Activated naive CD4-positive, alpha-beta T cell treated with anti-CD3 and anti-CD28 coated beads for 36 hours (primary cell): ENCODE measurements at places on chromosomes 13 and 19. TPM values are rescaled to one million over a fixed set of nuclear protein-coding genes. Genes with fewer than 3 reads are reported as not detected.

- H3K27me3 ChIP-seq, result peaks cover 5% of the 10 kb centered on the region
- peak overlapping the region; percentile 84 for H3K27ac ChIP-seq
- no peaks in the 10 kb centered on the region for H3K36me3 ChIP-seq
- peak overlapping the region; percentile 77 for H3K4me3 ChIP-seq
These were observed 96.2 kb downstream of the INSR start for GRCh38 chr19:7197760-7198696.

DNA sequence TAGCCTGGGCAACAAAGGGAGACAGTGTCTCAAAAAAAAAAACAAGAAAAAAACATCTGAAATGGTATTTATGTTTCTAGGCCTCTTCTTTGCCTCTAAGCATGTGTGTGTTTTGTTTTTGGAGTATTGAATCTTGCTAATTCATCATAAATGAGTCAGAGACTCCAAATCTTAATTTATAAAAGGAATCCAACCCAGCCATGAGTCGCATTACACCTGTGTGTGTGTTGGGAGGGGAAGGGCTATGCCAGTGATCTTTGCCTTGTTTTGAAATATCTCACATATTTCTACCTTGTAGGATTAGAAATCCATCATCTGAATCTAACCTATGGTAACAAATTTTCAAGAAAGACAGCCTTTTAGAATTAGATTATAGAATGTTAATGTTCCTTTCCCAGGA is 4.0 kb downstream of the ZNF331 start:
- no peak overlapping the region for H3K4me3 ChIP-seq
- peak overlapping the region; percentile 56 for H3K27ac ChIP-seq
- peak; percentile 14 for DNase-seq
- H3K36me3 ChIP-seq, result peaks cover 65% of the 10 kb centered on the region

- H3K36me3 ChIP-seq, result no peaks in the 10 kb centered on the region
- H3K27ac ChIP-seq, result no peak overlapping the region
- no peak overlapping the region for H3K4me3 ChIP-seq
- H3K27me3 ChIP-seq, result no peaks in the 10 kb centered on the region
- DNase-seq, result no peak
- no peaks in the 10 kb centered on the region for H3K4me1 ChIP-seq
These were observed 313.7 kb upstream of the ATXN8OS start for GRCh38 chr13:69793783-69794453.

CLDN10 gene
- not detected for total RNA-seq

- H3K36me3 ChIP-seq, result no peaks in the 10 kb centered on the region
- no peak for DNase-seq
- H3K4me1 ChIP-seq, result peaks cover 3% of the 10 kb centered on the region
- no peak overlapping the region for H3K27ac ChIP-seq
- no peak overlapping the region for H3K4me3 ChIP-seq
These were observed 31.0 kb upstream of the OLFM2 start for GRCh38 chr19:9967326-9967725.

- peaks cover 46% of the 10 kb centered on the region for H3K27me3 ChIP-seq
- no peak overlapping the region for H3K4me3 ChIP-seq
- DNase-seq, result no peak
- H3K36me3 ChIP-seq, result no peaks in the 10 kb centered on the region
- H3K4me1 ChIP-seq, result peaks cover 16% of the 10 kb centered on the region
These were observed 3.2 kb downstream of the APLP1 start for GRCh38 chr19:35871611-35872010.

DNA sequence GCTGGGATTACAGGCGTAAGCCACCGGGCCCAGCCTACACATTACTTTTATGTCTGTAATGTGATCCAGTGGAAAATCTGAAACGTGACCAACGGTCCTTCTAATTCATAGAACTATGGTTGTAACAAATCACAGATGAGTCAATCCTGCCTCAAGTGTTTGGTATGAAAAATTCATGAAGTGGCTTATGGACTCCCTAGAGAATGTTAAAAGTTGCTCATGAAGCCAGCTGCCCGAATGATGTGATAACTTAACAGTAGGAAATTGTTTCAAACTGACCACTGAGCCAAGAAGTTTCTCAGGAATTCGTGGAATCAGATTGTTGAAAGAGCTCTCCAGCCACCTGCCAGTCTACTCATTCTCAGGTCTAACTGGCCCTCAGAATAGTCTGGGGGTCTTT is 59.4 kb upstream of the FARP1 start:
- H3K27ac ChIP-seq, result no peak overlapping the region
- no peak overlapping the region for H3K4me3 ChIP-seq
- H3K27me3 ChIP-seq, result peaks cover 6% of the 10 kb centered on the region

SYDE1 gene
- total RNA-seq, result 1.1 TPM

- no peaks in the 10 kb centered on the region for H3K36me3 ChIP-seq
- no peaks in the 10 kb centered on the region for H3K27me3 ChIP-seq
- H3K4me1 ChIP-seq, result no peaks in the 10 kb centered on the region
- DNase-seq, result no peak
- no peak overlapping the region for H3K4me3 ChIP-seq
These were observed 11.3 kb downstream of the NMRK2 start for GRCh38 chr19:3944018-3944721.

GRCh38 chr19:13190781-13191540 is 40.8 kb downstream of the IER2 start:
- DNase-seq, result peak; percentile 54
- no peaks in the 10 kb centered on the region for H3K36me3 ChIP-seq
- H3K27ac ChIP-seq, result no peak overlapping the region
- H3K4me3 ChIP-seq, result no peak overlapping the region

ZNF773 gene
- 4.2 TPM for total RNA-seq

GRCh38 chr19:32465176-32465575 is 59.6 kb downstream of the DPY19L3 start:
- peaks cover 5% of the 10 kb centered on the region for H3K36me3 ChIP-seq
- no peak overlapping the region for H3K4me3 ChIP-seq
- H3K27ac ChIP-seq, result no peak overlapping the region
- DNase-seq, result no peak
- no peaks in the 10 kb centered on the region for H3K27me3 ChIP-seq

DNA sequence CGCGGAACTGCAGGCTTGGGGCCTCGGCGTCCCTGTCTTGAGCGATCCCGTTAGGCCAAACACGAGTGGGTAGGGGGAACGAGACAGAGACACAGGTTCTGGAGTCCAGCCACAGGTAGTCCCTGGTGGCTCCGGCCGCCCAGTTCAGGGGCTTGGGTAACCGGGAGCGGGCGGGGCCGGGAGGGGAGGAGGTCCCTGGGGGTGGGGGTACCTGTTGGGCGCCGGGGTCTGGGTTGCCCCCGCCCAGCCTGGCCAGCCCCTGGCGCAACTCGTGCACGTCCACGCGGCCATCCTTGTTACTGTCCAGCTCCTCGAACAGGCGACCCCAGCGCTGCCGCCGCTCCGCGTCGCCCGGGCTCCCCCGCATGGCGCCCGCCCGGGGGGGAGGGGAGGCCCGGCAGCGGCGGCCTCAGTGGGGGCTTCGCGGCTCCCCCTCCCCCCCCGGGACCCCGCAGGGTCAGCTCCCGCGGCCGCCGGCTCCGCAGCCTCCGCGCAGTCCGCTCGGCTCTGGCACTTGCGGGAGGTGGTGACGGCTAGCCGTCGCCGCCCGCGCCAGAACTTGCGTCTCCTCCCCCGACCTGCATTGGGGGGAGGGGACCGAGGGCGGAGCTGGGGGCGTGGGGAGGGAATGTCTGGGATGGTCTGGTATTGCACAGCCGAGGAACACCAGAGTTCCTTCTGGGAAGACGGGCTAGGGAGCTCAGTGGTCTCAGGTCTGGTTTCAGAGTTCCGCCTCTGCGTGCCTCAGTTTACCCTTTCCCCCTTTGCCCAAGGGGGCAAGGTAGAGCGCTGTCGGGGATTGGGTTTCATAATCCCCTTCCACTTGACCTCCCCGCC is at the start of gene SLC25A23:
SLC25A23 (minus strand) TSS at position 531 of the 837 bp plus-strand sequence; CDS start at position 367, 164 bp downstream.
- no peaks in the 10 kb centered on the region for H3K27me3 ChIP-seq
- peak within 1 kb of the TSS; percentile 78 for H3K27ac ChIP-seq
- peak within 1 kb of the TSS; percentile 90 for H3K4me3 ChIP-seq
- DNase-seq, result peak; percentile 68
- H3K36me3 ChIP-seq, result peaks cover 18% of the 10 kb centered on the region

SIGLEC5 gene
- total RNA-seq, result 0.12 TPM

- no peaks in the 10 kb centered on the region for H3K36me3 ChIP-seq
- H3K27me3 ChIP-seq, result peaks cover 3% of the 10 kb centered on the region
- no peak for DNase-seq
- no peak overlapping the region for H3K27ac ChIP-seq
These were observed 42.7 kb upstream of the ABCC4 start for GRCh38 chr13:95343944-95344343.

GRCh38 chr19:18523841-18524240 is 2.0 kb upstream of the ELL start:
- H3K36me3 ChIP-seq, result peaks cover 1% of the 10 kb centered on the region
- peaks cover 14% of the 10 kb centered on the region for H3K4me1 ChIP-seq
- H3K27me3 ChIP-seq, result no peaks in the 10 kb centered on the region

DNA sequence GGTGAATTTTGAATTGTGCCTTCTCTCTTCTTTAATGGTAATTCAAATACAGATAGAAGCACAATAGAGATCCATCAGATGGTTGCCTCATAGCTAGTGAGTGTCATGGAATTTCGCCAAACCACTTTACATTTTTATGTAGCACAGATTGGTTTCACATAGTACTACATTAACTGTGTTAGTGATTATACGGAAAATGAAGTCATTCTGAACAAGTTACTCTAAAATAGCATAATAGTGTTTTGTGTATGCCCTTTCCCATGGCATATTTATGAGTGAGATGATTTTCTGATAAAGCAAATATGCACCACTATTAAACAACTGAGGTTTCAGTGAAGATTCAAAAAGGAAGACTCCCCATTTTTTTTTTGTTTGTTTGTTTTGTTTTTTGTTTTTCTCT is 1623.5 kb downstream of the PCDH9 start:
- no peak overlapping the region for H3K27ac ChIP-seq
- no peak for DNase-seq
- no peaks in the 10 kb centered on the region for H3K4me1 ChIP-seq
- H3K4me3 ChIP-seq, result no peak overlapping the region
- no peaks in the 10 kb centered on the region for H3K27me3 ChIP-seq
- no peaks in the 10 kb centered on the region for H3K36me3 ChIP-seq

DNA sequence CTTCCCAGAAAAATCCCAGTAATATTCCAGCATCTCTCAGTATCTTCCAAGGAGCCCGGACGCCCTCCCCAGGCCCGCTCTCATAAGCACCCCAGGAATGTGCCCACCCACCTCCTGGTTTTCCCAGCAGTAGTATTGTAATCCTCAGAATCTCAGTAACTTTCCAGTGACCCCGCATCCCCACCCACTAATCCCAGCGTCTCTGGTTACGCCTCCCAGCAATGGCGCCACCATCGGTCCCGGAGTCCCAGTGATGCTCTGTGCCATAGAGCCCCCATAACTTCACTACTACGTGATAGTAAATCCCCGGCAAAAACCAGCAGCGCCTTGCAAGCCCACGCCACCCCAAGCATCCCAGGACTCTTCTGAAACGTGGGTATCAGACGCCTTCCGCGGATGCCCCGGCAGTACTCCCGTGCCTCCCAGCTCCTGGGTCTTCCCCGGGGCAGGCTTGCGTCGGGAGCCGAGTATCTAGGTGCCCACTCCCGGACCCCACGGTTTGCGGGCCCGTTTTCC is 928 bp upstream of the PNPLA6 start:
- peaks cover 6% of the 10 kb centered on the region for H3K36me3 ChIP-seq
- peak overlapping the region; percentile 51 for H3K27ac ChIP-seq
- H3K4me1 ChIP-seq, result peaks cover 18% of the 10 kb centered on the region
- H3K4me3 ChIP-seq, result peak overlapping the region; percentile 92

DNA sequence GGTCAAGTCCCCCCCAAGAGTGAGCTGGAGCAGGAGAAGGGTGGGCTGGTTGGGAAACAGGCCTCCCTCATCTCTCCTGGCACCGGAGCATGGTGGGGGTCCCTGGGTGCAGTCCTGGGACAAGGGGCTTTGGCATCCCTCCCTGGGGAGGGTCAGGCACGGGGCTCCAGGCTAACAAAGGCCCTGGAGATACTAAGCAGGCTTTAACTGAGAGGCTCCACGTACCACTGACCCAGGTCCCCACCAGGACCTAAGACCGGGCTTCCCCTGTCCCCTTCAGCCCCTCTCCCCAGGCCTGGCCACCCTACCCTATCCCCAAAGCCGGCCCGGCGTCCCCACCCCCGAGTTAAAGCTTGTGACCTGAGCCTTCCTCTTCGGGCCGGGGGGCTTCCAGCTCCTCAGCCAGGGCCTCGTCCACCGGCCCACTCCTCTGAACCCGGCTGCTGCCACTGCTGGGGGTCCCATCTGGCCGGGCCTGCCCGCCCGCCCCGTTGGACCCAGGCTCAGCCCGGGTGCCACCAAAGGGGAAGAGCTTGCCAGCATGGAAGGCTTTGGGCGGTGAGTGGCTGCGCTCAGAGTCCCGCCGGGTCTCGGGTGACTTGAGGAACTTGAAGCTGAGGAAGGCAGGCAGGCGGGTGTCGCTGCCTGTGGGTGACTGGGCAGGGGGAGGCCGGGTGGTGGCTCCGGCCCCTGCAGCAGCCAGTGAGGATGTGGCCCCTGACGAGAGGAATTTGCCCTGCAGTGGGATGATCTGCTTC is 10.1 kb downstream of the ANO8 start:
- H3K36me3 ChIP-seq, result peaks cover 11% of the 10 kb centered on the region
- no peaks in the 10 kb centered on the region for H3K27me3 ChIP-seq
- peaks cover 13% of the 10 kb centered on the region for H3K4me1 ChIP-seq

DNA sequence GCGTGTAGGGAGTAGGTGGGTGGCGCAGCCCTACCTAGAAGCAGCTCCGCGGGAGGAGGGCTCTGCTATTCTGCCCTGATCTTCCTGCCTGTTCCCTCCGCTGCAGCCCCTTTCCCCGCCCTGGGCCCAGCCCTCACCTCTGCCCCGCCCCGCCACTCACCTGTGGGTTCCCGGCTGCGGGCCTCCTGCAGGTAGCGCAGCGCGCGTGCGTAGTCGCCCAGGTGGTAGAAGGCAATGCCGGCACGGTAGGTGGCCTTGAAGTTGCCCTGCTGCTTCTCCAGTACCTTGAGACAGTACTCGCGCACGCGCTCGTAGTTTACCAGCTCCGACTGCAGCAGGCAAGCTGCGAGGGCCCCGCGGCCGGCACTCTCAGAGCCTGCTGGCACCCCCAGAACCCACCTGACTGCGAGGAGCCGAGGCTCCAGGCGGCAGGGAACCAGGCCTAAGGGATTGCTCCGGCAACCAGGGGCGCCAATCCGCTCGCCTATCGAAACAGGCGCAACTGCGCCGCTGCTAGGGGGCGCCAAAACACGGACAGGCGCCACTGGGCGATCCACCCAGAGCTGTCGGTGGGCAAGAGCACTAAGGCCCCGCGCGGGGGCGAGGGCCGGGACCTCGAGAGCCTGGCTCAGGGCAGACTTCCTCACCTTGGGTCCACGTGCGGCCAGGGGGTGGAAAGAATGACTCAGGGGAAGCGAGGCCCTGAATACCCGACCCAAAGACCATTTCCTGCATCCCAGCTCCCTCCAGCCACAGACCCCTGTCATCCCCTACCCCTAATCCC is 965 bp downstream of the TTC9B start:
- peaks cover 50% of the 10 kb centered on the region for H3K27me3 ChIP-seq
- H3K27ac ChIP-seq, result no peak overlapping the region
- peaks cover 14% of the 10 kb centered on the region for H3K4me1 ChIP-seq
- no peaks in the 10 kb centered on the region for H3K36me3 ChIP-seq
- DNase-seq, result no peak

ZNF317 gene
- 39.7 TPM for total RNA-seq
